ENCODE measurements at places on chromosomes 4 and X. TPM values are rescaled to one million over a fixed set of nuclear protein-coding genes. Genes with fewer than 3 reads are reported as not detected.

DNA sequence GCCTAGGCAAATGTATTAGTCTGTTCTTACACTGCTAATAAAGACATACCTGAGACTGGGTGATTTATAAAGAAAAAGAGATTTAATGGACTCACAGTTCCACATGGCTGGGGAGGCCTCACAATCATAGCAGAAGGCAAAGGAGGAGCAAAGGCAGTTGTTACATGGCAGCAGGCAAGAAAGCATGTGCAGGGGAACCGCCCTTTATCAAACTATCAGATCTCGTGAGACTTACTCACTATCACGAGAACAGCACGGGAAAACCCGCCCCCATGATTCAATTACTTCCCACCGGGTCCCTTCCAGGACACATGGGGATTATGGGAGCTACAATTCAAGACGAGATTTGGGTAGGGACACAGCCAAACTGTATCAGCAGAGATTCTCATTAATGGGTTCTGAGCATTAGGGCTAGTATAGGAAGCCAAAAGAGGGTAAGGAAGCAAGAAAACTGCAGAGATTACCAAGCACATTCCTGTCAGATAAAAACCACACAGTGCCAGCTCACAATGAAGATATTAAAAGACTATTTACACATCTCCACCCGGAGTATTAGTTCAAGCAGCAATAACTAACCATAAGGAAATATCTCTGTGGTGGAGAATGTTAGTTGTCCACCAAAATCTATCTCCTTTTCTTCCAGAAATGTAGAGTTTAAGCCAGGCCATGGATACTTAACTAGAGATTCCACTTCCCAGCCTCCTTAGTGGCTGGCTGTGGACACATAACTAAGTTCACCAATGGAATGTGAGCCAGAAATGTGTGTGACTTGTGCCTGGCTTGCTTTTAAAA is 61.2 kb upstream of the HOPX start:
- H3K36me3 ChIP-seq, result no peaks in the 10 kb centered on the region
- no peak for DNase-seq
- no peak overlapping the region for H3K4me3 ChIP-seq
- no peaks in the 10 kb centered on the region for H3K27me3 ChIP-seq

DNA sequence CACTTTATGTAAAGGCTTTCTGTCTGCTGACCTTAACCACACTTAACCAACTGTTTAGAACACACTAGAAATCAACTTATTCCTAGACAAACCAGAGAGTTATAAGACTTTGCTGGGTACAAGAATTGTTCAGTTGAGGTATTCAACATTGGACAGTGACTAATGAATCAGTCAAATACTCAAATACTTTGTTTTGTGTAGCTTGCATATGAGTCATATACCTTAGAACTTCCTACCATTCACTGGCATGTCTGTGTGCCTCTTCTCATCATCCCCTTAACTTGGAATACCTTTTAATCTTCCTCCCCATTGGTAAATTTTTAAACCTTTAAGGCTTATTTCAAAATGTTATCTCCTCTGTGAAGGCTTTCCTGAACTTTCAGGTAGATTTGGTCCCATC is 708.8 kb upstream of the GRIA3 start:
- H3K4me3 ChIP-seq, result no peak overlapping the region
- no peaks in the 10 kb centered on the region for H3K4me1 ChIP-seq
- no peaks in the 10 kb centered on the region for H3K36me3 ChIP-seq

GRCh38 chr4:786861-787300 is 39.0 kb downstream of the CPLX1 start:
- H3K27ac ChIP-seq, result no peak overlapping the region
- peaks cover 25% of the 10 kb centered on the region for H3K27me3 ChIP-seq
- peaks cover 14% of the 10 kb centered on the region for H3K4me1 ChIP-seq
- H3K36me3 ChIP-seq, result no peaks in the 10 kb centered on the region
- DNase-seq, result no peak

POU4F2 gene
- total RNA-seq, result not detected

DCX gene
- total RNA-seq, result not detected

GAGE12G gene
- not detected for total RNA-seq

DNA sequence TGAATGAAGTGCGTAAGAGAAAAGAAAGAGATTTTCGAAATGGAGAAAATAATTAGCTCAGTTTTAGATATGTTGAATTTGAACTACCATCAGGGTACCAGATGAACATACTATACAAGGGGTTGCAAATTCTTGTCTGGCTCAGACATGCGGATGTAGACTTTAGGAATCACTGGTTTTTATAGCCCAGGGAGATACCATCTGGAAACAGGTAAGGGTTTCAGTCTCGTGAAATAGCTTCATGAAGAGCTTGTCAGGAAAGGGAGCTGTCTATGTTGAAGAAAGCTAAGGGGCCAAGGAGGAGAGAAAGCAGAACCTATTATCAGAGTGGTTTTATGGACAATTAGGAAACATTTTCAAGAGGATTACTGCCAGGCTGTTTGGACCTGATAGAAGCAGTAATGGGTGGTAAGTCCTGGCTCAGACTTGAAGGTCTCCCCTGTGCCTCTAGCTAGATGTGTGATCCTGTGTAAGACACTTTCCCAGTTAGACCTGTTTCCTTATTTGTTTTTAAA is 6.7 kb downstream of the RAB9A start:
- H3K27me3 ChIP-seq, result no peaks in the 10 kb centered on the region

ZNF732 gene
- not detected for total RNA-seq

CT55 gene
- not detected for total RNA-seq

DNA sequence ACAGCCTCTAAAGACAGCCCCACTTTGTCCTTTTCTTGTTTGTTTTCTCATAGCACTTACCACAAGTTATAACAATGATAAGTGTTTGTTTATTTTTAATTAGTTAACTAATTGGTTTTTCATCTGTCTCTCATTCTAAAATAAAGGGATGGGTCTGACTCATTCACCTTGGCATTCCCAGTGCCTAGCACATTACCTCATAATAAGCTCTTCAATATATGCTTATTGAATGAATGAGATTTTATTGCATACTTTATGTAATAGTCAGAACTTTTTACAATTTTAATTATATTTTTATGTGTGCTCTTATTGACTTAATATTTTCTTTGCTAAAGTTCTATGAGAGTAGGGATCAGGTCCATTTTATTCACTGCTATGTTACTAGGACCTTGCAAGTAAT is 22.8 kb upstream of the PRKG2 start:
- H3K27me3 ChIP-seq, result no peaks in the 10 kb centered on the region
- no peak overlapping the region for H3K4me3 ChIP-seq
- no peaks in the 10 kb centered on the region for H3K36me3 ChIP-seq
- DNase-seq, result no peak
- no peaks in the 10 kb centered on the region for H3K4me1 ChIP-seq

HMGN5 gene
- total RNA-seq, result 3.2 TPM

PCSK1N gene
- total RNA-seq, result 1.1 TPM

DNA sequence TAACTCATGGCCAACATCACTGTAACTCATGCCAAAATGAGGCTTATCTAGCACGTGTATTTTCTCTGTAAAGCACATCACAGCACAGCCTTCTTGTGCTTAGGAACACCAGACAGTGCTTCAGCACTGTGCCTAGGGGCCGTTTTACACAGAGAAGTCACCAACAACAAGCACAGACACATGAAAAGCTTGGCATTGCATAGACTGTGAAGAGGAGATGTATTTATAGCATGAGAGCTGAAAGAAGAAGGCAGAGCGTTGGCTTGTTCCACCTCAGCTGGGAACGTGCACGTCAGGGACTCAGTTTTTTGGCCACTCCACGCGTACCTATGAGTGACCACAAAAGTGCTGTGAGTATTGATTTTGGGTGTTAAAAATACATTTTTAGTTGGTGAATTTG is 116.3 kb upstream of the SFRP2 start:
- H3K27me3 ChIP-seq, result peaks cover 8% of the 10 kb centered on the region
- H3K4me1 ChIP-seq, result peaks cover 7% of the 10 kb centered on the region
- H3K36me3 ChIP-seq, result no peaks in the 10 kb centered on the region
- no peak for DNase-seq

PNMA6E gene
- total RNA-seq, result not detected

DCLK2 gene
- total RNA-seq, result not detected

GRCh38 chrX:10048707-10049106 is 81.5 kb downstream of the CLDN34 start:
- no peaks in the 10 kb centered on the region for H3K27me3 ChIP-seq
- H3K4me1 ChIP-seq, result peaks cover 13% of the 10 kb centered on the region
- no peaks in the 10 kb centered on the region for H3K36me3 ChIP-seq
- no peak overlapping the region for H3K4me3 ChIP-seq
- no peak overlapping the region for H3K27ac ChIP-seq
- DNase-seq, result no peak

DNA sequence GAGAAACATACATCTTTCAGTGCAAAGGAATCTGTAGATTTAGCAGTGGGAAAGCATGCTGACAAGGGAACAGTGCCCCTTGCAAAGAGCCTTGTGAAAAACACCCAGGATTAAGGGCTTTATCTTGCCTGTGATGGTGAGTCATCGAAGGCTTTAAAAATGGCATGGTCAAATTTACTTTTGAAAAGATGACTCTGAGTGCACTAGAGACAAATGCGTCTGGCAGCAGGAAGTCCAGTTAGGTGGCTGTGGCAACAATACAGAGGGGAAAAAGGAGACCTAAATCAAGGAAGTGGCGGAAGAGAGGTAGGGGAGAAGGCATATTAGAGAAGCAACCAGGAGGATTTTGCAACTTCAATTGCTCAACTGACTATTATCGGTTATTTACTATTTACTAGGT is 472.6 kb upstream of the CPEB2 start:
- H3K4me3 ChIP-seq, result no peak overlapping the region
- no peak overlapping the region for H3K27ac ChIP-seq
- H3K36me3 ChIP-seq, result no peaks in the 10 kb centered on the region
- H3K4me1 ChIP-seq, result no peaks in the 10 kb centered on the region
- no peak for DNase-seq

GRCh38 chr4:170675568-170676262 is 586.0 kb upstream of the AADAT start:
- no peaks in the 10 kb centered on the region for H3K36me3 ChIP-seq
- no peak overlapping the region for H3K4me3 ChIP-seq
- H3K27me3 ChIP-seq, result no peaks in the 10 kb centered on the region
- no peak overlapping the region for H3K27ac ChIP-seq

DNA sequence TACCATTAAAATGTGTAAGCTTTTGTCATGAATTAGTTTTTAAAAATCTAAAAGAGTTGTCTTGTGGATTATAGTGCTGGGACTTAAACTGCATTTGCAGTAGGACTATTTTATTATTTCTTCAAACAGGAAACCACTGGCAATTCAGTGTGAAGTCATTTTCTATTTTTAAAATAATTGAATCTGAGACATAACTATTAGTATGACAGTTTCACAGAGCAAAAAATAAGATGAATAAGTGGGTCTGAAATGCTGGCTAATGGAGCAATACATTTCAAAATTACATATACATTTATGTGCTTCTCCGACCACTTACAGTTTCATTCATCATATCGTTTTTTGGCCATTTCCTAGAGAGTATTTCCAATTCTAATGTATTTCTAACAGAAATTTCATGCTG is 75.3 kb upstream of the RAPGEF2 start:
- H3K4me3 ChIP-seq, result no peak overlapping the region
- no peak for DNase-seq
- peaks cover 7% of the 10 kb centered on the region for H3K27me3 ChIP-seq

- no peaks in the 10 kb centered on the region for H3K4me1 ChIP-seq
- no peaks in the 10 kb centered on the region for H3K27me3 ChIP-seq
- no peaks in the 10 kb centered on the region for H3K36me3 ChIP-seq
- H3K4me3 ChIP-seq, result no peak overlapping the region
- DNase-seq, result no peak
Measured at GRCh38 chrX:82945332-82945731, 562.8 kb upstream of the POU3F4 start.

Measured in activated CD8-positive, alpha-beta T cell treated with anti-CD3 and anti-CD28 coated beads for 36 hours (primary cell).